CD8-positive, alpha-beta memory T cell (primary cell): ENCODE measurements at places on chromosomes 2 and 18. TPM values are rescaled to one million over a fixed set of nuclear protein-coding genes. Genes with fewer than 3 reads are reported as not detected.

Gene LINC00305
- total RNA-seq: not detected

Gene RFX8
- not detected for total RNA-seq

GRCh38 chr2:23583467-23583866 lies 198.5 kb downstream of the KLHL29 start:
- H3K27ac ChIP-seq: no peak overlapping the region
- no peaks in the 10 kb centered on the region for H3K36me3 ChIP-seq
- H3K27me3 ChIP-seq: no peaks in the 10 kb centered on the region
- H3K4me3 ChIP-seq: no peak overlapping the region
- no peaks in the 10 kb centered on the region for H3K4me1 ChIP-seq
- no peak for DNase-seq

GRCh38 chr2:241675885-241676284 lies 10.7 kb downstream of the DTYMK start:
- no peaks in the 10 kb centered on the region for H3K27me3 ChIP-seq
- DNase-seq: no peak
- H3K27ac ChIP-seq: no peak overlapping the region
- no peak overlapping the region for H3K4me3 ChIP-seq

Gene SPP2
- not detected for total RNA-seq

DNA sequence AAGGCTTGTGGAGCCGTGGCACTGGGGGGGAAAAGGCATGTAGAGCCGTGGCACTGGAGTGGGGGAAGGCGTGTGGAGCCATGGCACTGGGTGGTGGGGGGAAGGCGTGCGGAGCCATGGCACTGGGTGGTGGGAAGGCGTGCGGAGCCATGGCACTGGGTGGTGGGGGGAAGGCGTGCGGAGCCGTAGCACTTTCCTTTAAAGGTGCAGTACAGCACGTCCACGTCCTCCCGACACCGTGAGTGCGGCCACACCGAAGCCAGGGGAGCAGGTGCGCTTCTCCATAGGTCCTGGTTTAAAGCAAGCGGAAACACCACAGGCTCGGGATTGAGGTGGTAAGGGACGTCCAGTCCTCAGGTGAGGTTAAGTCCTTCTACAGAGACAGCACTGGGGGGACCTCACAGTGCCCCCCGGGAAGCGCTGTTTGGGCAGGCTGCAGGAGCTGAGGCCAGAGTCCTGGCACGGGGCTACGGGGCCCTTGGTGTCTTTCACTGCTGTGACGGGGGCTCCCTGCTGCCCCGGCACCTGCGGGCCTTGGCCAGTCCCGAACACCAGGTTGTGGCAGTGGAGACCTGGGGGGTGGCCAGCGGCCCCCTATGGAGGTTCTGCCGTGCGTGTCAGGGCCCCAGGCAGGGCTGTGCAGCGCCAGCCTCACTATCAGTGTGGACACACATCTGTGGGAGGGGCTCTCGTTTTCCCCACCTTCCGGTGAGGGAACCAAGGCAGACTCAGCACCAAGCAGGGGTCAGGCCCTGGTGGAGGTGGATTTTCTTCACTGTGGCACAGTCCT lies 93.0 kb upstream of the CTDP1 start:
- no peaks in the 10 kb centered on the region for H3K27me3 ChIP-seq
- no peaks in the 10 kb centered on the region for H3K36me3 ChIP-seq
- H3K4me1 ChIP-seq: no peaks in the 10 kb centered on the region

DNA sequence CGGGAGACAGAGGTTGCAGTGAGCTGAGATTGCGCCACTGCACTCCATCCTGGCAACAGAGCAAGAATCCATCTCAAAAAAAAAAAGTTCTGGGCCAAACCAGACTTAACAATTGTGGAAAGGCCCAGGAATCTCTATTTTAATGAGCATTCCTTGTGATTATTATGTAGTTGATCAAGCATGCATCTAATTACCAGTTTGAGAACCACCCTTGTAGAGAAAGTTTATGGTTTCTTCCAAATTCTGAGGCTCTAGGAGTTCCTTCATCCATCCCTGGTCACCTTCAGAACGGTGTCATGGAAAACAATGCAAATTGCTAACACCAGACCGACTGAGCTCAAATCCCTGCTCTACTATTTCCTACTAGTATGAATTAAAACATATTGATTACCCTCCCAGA lies 246.3 kb upstream of the KLHL29 start:
- no peaks in the 10 kb centered on the region for H3K36me3 ChIP-seq
- H3K4me1 ChIP-seq: no peaks in the 10 kb centered on the region
- DNase-seq: no peak
- H3K4me3 ChIP-seq: no peak overlapping the region

Gene PLB1
- total RNA-seq: 0.39 TPM

Gene HOXD4
- total RNA-seq: not detected

Gene MOGAT1
- total RNA-seq: not detected

Gene CFAP65
- total RNA-seq: not detected

DNA sequence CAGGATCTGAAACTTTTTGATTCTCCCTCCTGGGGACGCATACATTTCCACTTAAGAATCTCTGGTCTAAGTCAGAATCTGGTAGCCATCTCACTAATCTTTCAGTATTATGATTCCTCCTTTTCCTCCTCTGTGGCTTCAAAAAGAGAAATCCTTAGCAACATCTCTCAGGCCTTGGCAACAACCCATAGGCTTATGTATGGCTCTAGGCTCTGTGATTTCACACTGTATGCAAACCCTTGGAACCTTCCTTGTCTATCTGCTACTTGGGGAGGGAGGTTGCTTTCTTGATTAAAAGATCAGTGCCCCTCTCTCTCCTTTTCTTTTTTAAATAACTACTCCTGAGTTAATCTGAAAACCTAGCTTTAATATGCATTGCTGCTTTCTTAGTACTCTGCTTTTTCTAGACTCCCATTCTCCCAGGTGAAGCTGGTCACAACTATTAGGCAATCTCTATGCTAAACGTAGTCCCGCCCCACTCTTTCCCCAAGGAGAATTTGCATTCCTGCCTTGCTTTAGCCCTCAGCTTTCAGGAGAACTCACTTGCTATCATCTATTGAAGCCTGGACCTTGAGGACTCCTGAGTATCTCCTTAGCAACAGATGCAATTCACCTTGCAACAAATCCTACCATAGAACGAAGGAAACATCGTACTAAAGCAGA lies 72.2 kb upstream of the L3MBTL4 start:
- no peaks in the 10 kb centered on the region for H3K27me3 ChIP-seq
- H3K36me3 ChIP-seq: no peaks in the 10 kb centered on the region
- DNase-seq: no peak
- H3K4me3 ChIP-seq: no peak overlapping the region

- no peaks in the 10 kb centered on the region for H3K4me1 ChIP-seq
- no peaks in the 10 kb centered on the region for H3K36me3 ChIP-seq
- H3K27ac ChIP-seq: no peak overlapping the region
- DNase-seq: no peak
Observed at GRCh38 chr2:128503399-128504245, 185.0 kb upstream of the HS6ST1 start.

Gene FKBP1B
- total RNA-seq: 2.5 TPM

Gene FBXO41
- total RNA-seq: 25.3 TPM

Gene MYCN
- total RNA-seq: not detected
